ENCODE measurements at places on chromosomes 7 and 10.

GRCh38 chr10:25405871-25406270, 231.1 kb downstream of the GPR158 start:
- no peak for DNase-seq

- no peak for DNase-seq
Observed at GRCh38 chr7:35430547-35431153, 176.8 kb upstream of the TBX20 start.

GRCh38 chr7:28230261-28230660, 49.7 kb upstream of the JAZF1 start:
- no peak for DNase-seq

DNA sequence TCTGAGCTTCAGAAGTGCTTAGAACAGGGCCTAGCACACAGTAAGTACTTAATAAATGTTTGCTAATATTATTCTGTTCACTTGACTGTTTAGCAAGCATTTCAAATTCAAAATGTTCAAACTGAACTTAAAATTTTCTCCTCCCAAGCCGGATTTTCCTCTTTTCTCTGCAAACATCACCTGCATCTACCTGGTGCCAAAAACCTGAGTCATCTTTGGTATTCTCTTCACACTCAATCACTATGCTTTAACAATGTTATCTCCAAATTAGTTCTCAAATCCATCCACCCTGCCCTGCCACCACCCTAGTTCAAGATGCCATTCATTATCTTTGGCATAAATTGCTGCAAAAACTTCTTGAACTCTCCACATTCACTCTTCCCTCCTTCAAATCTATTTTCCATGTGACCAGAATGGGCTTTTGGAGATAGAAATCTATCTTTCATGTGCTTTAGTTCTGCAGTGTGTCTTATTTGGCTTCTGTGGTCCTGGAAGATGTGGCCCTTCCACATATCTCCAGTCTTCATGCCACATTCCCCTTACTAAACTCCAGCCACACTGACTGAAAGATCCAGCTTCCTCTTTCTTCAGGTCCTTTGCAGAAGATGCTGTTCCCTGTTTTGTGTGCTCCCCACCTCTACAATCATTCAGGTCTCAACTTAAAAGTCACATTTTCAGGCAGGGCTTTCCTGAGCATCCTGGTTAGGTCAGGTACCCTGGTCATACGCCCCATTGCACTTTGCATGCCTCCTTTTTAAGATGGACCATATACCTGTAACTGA, 2.0 kb downstream of the GGCT start:
- no peak for DNase-seq

- no peak for DNase-seq
Observed at GRCh38 chr7:126937171-126937570, 315.6 kb downstream of the GRM8 start.

- no peak for DNase-seq
Observed at GRCh38 chr10:96025566-96025965, 17.8 kb upstream of the CCNJ start.

GRCh38 chr7:90276033-90276728, 31.2 kb downstream of the CFAP69 start:
- no peak for DNase-seq

GRCh38 chr10:82796510-82796909, 921.5 kb downstream of the NRG3 start:
- no peak for DNase-seq
